ENCODE measurements at places on chromosomes 1 and 21.

DNA sequence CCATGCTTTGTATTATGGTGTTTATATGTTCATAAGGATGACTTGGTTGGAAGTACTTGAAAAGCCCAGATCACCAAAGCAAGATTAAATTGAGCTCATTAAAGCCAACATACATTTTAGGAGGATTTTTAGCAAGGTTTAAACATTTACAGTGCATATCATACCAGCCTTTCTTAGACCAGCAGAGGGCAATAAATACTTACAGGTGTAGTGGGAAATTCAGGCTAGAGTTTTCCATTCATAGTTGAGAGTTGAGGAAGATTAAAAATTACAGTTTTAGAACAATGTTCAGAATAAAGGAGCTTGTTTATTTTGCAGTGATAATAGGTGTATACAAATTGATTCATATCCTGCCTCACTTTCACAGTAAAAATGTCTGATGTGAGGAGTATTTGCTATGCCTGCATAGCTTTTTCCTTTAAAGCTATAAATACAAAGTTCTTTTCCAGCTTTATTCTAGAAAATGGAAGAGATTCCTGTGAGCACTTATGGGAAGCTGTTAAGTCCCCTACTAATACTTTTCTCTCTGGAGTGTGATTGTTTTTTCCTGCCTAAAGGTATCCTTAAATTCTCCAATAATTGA, 35.3 kb downstream of the DTL start:
- peak; percentile 73 for DNase-seq

GRCh38 chr1:169019419-169020058, 87.0 kb upstream of the ATP1B1 start:
- DNase-seq: peak; percentile 28

GRCh38 chr21:21111309-21111920, 113.2 kb downstream of the NCAM2 start:
- DNase-seq: no peak

- DNase-seq: no peak
Measured at GRCh38 chr1:177567393-177567792, 396.6 kb downstream of the BRINP2 start.

- DNase-seq: peak; percentile 68
Measured at GRCh38 chr1:40948741-40949443, 30.6 kb upstream of the CTPS1 start.

DNA sequence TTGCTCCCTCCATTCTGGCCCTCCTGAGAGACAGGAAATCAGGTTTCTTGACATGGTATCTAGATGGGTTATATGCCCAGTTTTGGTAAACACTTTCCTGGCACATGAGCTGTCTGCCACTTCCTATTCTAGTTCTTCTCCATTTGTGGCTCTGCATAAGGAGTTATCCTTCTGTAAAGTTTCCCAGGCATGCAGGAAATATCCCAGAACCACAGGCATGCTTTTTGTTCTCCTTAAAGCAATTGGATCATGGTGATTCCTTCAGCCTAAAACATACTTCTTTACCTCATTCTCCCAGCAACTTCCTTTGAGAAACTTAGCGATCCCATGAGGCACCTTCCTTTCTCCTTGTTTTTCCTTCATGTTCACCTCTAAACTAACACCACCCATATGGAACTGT, 199.8 kb downstream of the CRB1 start:
- DNase-seq: no peak

GRCh38 chr1:63799307-63799706, 25.5 kb downstream of the ROR1 start:
- DNase-seq: no peak

DNA sequence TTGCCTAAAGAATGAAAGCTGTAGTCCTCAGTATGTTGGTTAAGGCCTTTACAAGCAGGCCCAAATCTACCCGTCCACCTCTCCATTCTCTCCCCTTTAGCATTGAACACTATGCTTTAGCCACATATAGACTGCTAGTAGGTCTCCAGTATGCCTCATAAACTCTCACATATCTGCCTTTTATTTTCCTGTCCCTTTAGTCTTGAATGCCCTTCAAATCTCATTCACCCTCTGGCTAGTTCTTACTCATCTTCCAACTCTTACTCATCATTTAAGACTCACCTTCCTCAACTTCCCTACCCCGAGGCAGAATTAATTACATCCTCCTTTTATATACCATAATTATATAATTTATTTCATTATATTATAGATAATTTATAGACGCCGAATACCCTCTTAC, 78.7 kb upstream of the TSPAN2 start:
- no peak for DNase-seq

GRCh38 chr1:214280386-214281020, 456 bp upstream of the SMYD2 start:
- peak; percentile 53 for DNase-seq
